Stimulated activated CD4-positive, alpha-beta T cell treated with anti-CD3 and anti-CD28 coated beads, Interleukin-1b, Interleukin-23, amount 100 ng/mL, for 1 hour (primary cell): ENCODE measurements at places on chromosomes 4 and X.

DNA sequence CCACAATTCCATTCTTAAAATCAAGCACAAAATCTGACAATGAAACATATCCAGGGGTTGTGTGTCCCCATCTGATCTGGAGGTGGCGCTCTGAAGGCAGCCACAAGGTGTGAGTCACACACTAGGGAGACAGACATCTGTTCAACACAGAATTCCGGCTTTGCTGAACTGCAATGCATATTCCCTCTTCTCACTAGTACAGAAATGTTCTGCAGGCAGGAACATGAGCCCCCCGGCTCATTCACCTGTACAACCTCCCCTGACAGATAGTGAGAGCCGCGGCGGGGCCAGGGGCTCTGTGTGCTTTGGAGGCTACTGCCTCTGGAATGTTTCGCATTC is 41.9 kb downstream of the WDR1 start:
- no peak for DNase-seq

DNA sequence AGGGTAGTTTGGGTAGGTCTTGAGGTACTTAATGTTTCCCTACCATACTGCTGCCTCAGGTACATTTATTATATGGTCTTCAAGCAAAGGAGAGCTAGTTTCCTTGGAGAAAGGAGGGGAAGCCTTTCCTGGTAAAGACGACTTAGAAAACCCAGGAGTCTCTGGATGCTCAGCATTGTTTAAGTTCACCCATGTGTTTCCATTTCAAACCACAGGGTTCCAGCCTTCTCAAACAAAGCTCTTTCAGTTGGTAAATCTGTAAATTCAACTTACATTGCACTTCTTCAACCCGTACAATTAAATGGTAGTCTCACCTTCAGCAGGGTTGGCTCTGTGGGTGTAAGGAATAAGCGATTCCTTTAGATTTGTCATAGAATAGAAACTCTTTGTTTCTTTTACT is 111.9 kb upstream of the UNC5C start:
- no peak for DNase-seq

DNA sequence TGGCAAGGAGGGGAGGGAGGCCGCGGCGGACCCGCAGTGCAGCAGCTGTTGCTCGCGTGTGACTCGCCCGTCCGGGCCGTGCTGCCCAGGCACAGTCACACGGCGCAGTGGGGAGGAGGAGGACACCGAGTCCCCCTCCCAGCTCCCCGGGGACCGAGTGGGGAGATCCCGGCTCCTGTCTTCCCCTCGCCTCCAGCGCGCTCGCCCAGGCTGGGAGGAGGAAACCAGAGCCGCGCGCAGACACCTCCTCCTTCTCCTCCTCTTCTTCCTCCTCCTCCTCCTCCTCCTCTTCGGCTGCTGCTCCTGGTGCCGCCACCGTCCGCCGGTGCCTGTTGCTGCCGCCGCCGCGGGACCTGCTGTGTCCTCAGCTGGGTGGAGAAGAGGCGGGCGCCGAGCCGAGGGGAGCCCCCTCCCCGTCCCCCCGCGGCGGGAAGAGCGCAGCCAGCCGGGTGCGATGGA is at the start of gene TBC1D1:
Gene TBC1D1, plus strand, starts transcription at position 284 of the 459 bp plus-strand sequence. CDS start 11,012 bp downstream, outside the sequence.
- DNase-seq = peak; percentile 14

DNA sequence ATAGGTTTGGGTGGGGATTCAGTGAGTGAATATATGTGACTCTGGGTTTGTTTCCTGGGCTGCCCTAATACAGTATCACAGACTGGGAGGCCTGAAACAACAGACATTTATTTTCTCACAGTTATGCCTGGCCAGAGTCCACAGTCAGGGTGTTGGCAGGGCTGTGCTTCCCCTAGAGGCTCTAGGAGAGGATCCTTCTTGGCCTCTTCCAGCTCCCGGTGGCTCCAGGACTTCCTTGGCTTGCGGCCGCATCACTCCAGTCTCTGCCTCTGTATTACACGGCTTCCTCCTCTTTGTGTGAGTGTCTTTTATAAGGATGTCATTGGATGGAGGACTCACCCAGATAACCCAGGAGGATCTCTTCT is 5.2 kb upstream of the JAKMIP1 start:
- no peak for DNase-seq

- DNase-seq = no peak
Observed at GRCh38 chr4:185246453-185246852, 37.1 kb downstream of the SNX25 start.

GRCh38 chrX:44189116-44189515 is 154.4 kb downstream of the EFHC2 start:
- no peak for DNase-seq

GRCh38 chr4:74543231-74543781 is 98.4 kb downstream of the AREG start:
- DNase-seq = no peak

DNA sequence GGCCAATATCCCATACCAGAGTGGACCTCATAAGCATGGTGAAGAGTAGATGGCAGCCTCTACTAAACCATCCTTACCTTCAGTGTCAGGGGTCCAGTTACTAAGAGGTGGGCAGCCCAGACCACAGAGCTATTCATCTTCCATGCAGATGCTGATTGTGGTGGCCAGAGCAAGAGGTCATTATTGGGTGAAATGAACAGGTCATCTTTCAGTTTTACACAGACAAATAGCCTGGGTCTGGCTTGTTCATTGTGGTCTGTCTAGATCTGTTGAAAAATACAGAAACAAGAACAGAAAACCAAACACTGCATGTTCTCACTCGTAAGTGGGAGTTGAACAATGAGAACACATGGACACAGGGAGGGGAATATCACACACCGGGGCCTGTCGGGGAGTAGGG is 71.3 kb downstream of the PAK3 start:
- no peak for DNase-seq

DNA sequence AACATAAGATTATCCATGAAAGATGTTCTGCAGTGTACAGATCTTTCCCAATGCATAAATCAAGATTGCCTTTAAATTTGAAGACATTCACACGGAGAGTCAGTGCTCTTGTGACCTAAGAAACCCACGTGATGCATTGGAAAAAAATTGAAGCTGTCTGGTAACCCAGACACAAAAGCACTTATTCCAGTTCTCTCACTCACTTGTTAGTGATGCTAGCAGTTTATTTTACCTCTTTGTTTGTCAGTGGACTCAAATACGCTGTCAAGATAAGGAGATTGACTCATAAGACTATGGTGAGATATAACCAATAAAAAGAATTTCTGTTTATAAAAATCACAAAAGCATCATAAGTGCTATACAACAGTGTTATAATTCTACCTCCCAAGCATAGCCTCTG is 245.8 kb upstream of the SMIM31 start:
- DNase-seq = no peak

DNA sequence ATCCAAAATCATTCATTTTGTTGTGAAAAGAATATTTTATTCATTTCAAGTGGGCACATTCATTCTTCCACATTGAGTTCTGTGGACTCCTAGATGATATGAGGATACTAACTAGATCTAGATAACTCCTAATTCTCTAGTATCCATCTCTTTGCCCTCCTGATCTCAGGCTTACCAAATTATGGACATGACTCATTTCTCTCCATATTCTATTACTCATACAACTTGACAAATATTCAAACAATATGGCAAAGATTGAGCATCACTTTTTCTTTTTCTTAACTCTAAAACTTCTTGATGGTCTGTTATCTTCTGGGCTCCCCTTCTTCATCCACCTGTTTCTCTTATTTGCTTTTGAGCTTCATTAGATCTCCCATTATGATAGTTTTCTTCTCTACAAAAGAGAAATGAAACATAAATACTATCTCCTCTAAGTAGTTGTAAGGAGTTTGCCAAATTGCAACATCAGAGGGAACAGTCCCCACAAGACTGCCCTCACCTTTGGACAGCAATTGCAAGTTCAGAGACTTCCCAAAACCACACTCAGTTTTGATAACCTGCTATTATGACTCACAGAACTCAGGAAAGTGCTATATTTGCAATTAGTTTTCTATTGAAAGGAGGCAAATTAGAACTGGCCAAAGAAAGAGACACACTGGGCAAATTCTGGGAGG is 422.9 kb downstream of the SPRY1 start:
- DNase-seq = no peak

DNA sequence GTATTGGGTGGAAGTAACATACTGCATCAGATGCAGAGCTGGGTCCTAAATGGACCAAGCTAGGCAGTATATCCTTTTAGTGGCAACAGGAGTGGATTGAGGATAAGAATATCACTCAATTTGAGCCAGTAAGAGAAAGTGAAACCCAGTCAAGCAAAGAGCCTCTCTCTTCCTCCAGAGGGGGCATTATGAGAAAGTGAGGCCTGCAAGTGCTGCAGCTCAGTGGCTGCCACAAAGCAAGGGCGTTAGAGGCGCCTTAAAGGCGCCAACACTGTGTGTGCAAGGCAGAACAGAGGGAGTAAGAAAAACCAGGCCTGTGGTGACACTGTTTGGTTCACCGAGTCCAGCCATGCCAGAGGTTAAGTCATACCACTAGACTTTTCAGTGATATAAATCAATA is 17.5 kb downstream of the STX18 start:
- DNase-seq = no peak

- DNase-seq = no peak
Observed at GRCh38 chr4:10086506-10087120, 30.0 kb downstream of the WDR1 start.

GRCh38 chr4:67909905-67910584 is 26.2 kb upstream of the TMPRSS11D start:
- no peak for DNase-seq

- DNase-seq = no peak
Observed at GRCh38 chr4:65521666-65522065, 148.6 kb downstream of the EPHA5 start.

DNA sequence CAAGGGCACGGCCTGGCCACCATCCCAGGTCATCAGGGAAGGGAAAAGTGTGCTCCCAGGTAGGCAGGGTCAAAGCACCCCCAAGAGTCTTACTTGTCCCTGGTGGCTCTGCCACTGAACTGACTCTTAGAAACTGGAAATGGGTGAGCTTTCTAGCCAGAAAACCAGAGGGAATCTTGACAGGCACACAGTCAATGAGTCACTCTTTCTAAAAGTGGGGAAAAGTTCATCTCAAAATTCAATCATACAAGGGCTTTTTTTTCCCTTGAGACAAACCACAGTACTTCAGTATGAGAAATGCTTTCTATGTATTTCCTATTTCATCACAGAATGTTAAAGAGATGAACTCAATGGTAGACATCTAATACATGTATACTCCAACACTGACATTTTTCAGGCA is 12.5 kb downstream of the HPF1 start:
- no peak for DNase-seq

- no peak for DNase-seq
Observed at GRCh38 chrX:1106478-1107210, 105.8 kb downstream of the CRLF2 start.

- no peak for DNase-seq
Observed at GRCh38 chrX:136767104-136767941, 13.4 kb downstream of the ARHGEF6 start.

GRCh38 chr4:106315476-106315967 is 487 bp downstream of the TBCK start:
- DNase-seq = no peak

DNA sequence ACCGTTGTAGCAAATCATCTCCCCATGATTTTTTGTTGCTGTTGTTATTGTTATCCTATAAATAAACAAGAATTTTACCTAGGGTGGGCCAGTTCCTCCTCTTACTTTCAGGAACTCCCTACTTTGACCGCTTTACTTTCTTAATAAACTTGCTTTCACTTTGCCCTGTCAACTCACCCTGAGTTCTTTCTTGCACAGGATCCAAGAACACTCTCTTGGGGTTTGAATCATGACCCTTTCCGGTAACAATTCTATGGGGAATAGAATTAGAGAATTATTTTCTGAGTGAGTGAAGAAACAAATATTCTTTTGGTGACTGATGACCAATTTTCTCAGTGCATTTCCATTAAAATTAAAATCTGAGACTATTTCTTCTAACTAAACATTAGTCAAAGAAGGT is 584.0 kb upstream of the TENM3 start:
- no peak for DNase-seq

GRCh38 chr4:41432881-41433280 is 105.1 kb upstream of the LIMCH1 start:
- DNase-seq = no peak
